ENCODE measurements at places on chromosomes 6 and 20. TPM values are rescaled to one million over a fixed set of nuclear protein-coding genes. Genes with fewer than 3 reads are reported as not detected.

- DNase-seq, result no peak
These were observed 29.1 kb downstream of the SHLD1 start for GRCh38 chr20:5779071-5779900.

GRCh38 chr6:84771125-84771755, 6.8 kb upstream of the TBX18 start:
- DNase-seq, result no peak

- DNase-seq, result no peak
These were observed 1.7 kb downstream of the PMEPA1 start for GRCh38 chr20:57707849-57708693.

GRCh38 chr6:45024610-45025009, 303.5 kb upstream of the RUNX2 start:
- DNase-seq, result no peak

DNA sequence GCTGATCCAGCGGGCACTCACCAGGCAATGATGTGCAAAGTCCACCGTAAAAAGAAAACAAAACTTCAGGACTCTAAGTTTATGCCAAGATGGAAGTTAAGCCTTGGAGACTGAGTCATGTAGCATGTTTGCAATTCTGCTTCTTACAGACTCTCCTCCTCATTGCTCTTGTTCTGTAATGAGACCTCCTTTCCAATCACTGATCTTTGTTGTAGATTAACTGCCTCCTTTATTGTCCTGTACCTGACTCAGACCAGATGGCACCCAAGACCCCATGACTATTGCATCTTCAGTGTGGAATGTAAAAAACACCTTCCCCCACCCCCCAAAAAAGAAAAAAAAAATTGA, 11.2 kb downstream of the NEU1 start:
- no peak for DNase-seq

- no peak for DNase-seq
These were observed 9.1 kb downstream of the HIVEP2 start for GRCh38 chr6:142935553-142936517.

GRCh38 chr20:6562111-6562510, 205.4 kb upstream of the BMP2 start:
- DNase-seq, result peak; percentile 77

DNA sequence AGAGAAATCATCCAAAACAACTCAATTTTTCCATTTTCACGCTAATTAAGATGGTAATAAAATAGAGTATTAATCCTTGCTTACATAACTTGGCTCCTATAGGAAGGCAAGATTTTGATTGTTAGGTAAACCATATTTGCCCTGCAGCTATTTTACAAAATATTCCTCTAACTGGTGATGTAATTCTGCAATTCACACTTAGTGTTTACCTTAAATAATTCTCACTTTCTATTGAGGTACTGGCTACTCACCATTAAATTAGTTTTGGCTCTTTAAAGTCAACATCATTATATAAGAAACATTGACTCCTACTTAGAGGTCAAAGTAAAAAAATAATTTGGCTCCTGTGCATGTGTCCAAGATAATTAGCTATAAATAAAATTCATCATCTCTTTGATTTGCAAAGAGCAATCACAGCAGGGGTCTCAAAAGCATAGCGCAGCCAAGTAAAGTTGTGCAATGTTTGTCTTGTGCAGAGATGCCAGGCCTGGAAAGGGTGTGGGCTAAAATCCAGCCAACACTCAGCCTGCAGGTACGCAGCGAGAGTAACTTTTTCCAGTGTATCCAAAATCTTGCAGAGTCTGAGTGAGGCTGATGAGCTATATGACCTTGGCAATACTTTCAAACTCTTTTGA, 501.2 kb downstream of the MMUT start:
- no peak for DNase-seq

Gene SNAI1
- total RNA-seq, result 6.9 TPM

Gene WFDC12
- total RNA-seq, result not detected

Gene BRD2
- total RNA-seq, result 116 TPM

Gene CGA
- total RNA-seq, result not detected

Gene ITCH
- 39.1 TPM for total RNA-seq

Gene MAFB
- 3.0 TPM for total RNA-seq
